ENCODE measurements at places on chromosomes 7 and 10.
A peak's percentile ranks its signal among the peaks of the same experiment; 100 is the strongest.

DNA sequence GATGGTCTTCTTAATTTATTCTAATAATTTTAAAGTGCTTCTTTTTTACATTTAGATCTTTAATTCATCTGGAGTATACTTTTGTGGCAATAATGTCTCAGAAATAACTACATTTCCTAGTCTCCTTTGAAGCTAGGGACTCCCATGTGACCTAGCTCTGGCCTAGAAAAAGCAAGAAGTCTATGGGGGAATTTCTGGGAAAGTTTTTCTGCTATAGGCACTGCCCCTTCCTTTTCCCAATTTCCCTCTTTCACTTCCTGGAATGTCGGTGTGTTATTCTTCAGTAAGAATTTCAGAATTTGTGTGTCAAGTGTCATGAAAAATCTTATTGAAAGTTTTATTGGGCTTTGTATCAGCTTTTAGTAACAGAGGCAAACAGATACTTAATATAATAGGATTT is 94.6 kb upstream of the LRRC4 start:
- DNase-seq = no peak

GRCh38 chr10:71465551-71466252 is 69.0 kb downstream of the CDH23 start:
- no peak for DNase-seq

GRCh38 chr7:97005183-97006054 is at the start of gene DLX6:
DLX6 (plus strand) TSS chr7:97005553; CDS start chr7:97005978, 425 bp downstream.
- peak; percentile 48 for DNase-seq

- DNase-seq = no peak
These were observed 76.4 kb downstream of the NKX6-2 start for GRCh38 chr10:132709471-132709951.

DNA sequence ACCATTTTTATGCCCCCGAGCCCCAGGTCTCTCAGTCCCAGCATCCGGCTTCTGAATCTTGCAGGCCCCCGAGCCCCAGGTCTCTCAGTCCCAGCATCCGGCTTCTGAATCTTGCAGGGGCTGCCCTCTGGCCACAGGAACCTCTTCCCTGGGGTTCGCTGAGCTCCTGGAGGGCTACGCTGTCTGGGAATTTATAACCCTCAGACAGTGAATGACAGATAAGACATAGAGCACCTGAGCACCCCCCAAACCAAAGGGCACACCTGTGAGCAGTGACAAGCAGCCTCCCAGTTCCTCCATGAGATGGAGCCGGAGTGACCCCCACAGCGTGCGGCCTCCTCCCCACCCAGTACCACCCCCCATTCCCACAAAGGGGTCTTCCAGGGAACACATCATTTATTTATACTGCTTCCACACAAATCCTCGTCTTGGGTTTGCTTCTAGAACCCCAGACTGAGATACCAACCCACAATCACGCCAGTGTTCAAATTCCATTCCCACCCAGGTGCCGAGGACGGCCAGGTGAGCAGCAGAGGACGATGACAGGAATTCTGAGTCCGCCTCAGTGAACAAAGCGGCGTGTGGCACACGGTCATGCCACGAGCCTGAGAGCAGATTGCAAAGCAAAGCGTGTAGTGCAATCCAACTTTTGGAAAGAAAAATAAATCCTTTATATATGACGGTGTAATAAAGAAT is 57.7 kb upstream of the FAM20C start:
- DNase-seq = no peak

GRCh38 chr7:75866489-75867389 is 12.1 kb upstream of the RHBDD2 start:
- peak; percentile 43 for DNase-seq

DNA sequence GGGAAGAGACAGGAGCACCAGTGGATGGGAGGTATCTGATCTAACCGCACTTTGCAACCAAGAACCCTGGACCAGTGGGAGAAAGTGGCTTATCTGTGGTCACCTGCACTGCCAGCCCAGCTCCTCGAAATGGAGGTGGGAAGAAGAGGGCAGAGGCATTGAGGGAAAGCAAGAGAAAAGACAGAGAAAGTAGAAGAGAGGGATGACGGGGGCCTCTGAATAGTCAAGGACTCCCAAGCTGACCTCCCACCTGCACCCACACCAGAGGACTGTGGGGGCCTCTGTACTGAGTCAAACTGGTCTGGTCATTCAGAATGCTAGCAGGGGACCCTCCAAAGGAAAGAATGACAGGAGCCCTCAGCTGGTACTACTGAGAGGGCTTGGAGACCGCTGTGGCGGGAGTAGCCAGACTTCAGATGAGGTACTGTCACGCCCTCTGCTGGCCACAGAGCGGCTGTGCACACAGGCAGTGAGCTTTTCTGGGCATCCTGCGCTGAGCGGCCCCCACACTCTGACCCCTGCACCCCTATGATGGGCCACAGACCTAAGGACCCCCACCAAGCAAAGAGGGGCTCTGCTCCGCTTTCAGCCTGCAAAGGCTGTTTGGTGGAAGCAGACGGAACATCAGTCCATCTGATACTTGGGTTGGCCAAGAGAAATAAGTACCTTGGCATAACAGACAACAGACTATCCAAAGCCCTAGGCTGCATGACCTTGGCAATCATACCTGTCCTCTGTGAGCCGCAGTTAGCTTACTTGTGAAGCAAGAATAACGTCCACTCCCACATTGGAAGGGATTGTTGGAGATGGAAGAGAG is 112.9 kb downstream of the COL13A1 start:
- DNase-seq = peak; percentile 73

- DNase-seq = no peak
These were observed 362.4 kb downstream of the CNTNAP2 start for GRCh38 chr7:146479040-146479439.

- DNase-seq = no peak
These were observed 39.3 kb downstream of the BNIP3 start for GRCh38 chr10:131942455-131942854.

DNA sequence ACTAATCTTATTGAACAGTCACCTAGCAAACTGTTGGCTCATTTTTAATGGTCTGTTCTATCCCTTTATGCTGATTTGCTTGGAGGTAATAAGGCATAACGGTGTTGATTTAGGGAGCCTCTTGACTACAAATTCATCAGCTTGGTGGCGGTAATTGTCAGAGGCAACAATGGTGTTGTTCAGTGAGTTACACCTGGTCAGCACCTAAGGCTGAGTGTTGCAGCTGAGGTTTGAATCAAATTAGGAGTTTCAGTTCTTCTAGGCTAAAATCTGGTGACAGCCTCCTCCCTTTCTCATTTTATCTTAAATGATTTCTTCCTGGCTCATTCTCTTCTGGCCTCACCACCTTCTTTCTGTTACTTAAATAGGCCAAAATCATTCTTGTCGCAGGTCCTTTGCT is 42.3 kb upstream of the SP8 start:
- DNase-seq = no peak

DNA sequence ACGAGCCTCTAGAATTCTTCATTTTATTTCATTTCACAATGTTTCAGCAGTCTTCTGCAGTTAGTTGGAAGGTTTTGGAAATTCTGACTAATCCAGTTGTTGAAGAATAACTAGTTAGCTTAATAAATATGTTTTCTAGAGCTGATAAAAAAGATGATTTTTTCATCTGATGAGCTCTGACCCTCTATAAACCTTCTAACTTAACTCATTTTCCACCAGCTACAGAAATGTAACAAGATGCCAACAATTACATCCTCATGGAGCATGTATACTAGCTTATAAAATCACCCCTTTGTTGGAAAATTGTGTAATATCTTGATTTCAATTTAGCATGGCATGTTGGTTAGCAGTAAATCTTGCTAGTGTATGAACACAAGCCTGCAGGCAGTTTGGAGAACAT is 33.1 kb downstream of the KAT6B start:
- DNase-seq = no peak

DNA sequence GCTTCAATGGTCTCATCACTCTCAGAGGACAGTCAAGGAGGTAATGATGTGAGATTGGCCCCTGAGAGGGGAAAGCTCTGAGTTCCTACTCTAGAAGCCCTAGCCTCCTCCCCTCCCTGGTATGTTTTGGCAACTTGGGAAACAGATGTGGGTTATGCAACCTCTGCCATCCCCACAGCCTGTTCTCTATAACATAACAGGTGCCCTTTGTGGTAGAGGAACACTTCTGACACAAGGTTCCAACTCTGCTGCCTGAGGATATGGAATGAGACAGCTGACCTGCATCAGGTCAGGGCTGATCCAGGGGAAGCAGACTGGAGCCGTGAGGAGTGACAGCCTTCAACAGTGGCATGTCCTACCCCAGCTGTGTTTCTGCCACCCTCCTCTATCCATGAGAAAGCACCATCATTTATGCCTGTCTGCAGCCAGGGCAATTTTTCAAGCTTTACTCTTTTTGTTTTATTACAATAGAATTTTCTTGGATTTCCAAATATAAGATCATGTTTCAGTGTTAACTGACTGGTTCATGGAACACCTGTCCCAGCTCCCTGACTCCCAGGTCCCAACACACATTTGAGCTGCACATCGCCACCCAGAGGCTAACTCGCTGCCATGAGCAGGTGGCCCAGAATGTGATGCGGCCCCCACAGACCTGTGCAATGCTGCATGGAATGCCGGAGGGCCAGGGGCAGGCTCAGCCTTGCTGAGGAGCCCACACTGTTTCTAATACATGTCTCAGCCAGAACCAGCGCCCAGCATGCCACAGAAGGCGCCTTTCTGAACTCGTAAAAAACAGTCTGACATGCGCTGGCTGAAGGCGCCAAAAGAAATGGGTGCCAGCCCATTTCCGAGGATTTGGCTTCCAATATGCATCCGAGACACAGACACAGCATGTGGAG is 124.8 kb upstream of the CHST15 start:
- no peak for DNase-seq

DNA sequence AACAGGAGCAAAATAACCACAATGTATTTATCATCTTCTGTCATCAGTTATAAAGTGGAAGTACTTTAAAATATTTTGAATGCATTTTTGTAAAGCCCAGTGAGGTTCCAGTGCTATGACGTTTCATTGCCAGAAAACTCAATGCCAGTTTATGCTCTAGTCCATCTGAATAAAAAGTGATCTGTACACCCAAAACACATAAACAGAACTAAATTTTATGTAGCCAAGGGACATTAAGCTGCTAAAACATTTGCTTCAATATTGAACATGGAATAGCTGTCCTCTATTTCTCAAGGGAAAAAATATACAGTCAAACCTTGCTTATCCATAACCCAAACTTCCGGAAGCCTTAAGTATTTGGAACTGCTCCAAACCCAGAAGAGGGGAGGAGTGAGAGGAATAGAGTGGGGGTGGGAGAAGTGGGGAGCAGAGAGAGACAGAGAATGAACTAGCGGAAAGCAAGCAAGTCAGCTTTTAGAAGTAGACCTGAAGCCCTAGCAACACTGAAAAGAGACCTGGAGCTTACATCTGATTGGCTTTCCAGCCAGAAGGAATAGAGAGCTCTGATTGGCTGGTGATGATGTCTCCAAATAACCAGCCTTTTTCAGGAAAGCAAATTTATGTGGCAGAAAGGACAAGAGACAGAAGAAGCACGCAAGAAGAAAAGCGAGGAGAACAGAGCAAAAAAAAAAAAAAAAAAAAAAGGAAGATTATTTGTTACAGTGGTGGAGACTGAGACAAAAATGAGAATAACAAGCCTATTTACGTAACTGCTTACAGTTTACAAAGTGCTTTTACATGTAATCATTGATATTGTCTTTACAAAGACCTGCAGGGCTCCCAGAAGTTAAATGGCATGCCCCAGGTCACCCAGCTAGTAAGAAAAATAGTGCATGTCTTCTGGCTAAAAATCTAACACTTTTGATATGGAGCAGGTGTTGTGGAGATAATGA is 196.0 kb downstream of the RNLS start:
- no peak for DNase-seq

DNA sequence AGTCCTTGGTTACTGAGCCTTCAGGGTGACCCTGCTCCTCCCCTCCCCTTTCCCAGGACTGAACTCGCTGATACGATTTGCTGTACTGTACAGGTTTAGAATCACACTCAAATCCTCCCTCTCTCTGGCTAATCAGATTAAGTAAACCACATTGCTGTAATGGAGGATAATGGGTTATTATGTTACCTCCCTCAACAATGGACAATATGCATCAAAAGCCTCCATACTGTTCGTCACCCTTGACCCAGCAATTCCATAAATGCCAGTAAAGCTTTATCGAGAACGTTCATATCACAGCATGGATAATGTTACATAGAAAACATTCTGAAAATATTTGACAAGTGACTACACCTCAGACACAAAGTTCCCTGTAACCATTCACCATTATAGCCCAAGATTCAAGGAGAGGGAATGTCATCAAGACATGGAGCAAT is 61.7 kb downstream of the FAM107B start:
- no peak for DNase-seq

DNA sequence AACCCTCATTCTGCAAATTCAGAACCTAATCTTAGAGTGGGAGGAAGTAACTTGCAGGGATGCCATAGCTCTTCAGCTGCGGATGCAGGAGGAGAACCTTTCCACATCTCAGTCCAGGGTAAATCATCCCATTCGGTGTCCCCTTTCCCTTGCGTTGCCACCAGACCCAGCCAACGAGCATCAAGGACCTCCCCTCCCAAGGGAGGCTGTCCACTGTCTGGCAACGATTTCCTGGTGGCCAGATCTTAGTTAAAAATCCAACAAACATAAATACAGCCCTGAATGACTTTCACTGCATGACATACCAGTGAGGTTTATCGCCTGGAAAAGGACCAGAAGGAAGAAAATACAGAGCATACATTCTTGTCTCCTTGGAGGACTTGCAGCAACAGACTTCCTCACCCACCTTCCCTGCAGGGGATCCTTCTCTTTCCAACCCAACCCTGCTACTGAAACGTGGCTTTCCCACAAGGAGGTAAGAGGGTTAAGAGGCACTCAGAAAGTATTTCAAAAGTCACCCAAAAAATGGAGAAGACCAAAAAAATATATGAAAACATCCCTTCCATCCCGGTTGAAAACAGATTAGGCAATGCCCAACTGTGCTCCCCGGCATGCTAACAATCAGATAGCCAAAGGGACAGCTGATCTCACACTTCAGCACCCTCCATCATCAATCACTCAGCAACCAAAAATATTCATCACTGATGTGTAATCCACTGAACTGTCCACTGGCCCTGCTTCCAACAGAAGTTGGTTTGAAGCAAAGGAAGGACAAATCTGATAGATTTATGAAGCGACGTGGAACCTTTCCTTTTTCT is 206.6 kb downstream of the TNS3 start:
- no peak for DNase-seq

DNA sequence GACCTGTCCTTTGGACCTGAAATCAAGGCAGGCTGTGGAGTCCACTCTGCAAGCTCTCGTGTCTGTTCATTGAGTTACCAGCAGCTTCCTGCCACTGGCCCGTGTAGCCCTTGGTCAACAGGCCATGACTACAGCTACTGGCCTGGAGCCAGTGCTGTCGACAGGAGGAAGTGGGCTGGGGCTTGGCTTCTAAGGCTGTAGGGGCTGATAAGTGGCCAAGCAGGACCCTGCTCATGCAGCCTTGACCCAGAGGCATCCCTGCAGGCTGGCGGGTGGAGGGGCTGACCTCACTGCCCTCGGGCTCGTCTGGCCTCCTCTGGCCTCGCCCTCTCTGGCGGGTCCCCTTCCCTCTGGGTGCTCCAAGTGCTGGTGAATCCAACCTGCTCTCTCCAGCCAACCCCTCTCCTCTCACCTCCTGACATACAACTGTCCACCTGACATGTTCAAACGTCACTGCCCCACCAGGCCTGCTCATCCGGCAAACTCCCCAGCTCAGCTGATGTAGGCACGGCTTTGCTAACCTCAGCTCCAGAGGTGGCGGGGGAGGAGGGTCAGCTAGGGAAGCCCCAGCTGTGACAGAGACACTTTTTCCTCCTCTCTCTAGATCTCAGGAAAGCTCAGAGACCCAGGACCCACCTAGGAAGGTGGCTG is 188.6 kb upstream of the LYZL2 start:
- DNase-seq = no peak

- DNase-seq = no peak
These were observed 330.1 kb downstream of the EXOC4 start for GRCh38 chr7:133582766-133583523.
